ENCODE measurements at places on chromosomes 3 and 15.

DNA sequence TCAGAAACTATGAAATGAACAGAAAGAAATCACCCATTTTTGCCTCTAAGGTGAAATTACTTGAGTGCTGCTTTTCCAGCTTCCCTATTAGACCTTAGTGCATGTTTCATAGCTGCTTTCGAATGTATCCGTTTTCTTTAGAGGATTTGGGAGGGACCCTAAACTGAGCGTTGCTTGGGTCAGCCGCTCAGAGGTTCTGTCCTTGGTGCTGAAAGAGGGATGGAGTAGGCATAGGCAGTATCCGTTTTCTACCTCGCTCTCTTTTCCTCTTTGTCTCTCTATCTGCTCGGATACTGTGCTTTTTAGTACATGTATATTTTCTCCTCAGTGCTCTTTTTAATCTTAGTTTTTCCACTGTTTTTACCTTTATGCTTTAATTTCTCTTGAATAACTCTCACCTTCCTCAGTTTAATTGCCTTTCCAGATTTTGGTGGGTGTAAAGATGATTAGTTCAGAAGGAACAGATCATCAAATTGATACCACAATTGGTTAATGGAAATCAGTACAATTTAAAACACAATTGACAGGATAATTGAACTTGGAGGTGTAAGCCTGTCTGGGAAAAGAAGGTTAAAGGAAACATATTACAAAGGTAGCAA, at the start of gene DRD3:
Gene DRD3 (minus strand): TSS at position 283 of the 599 bp plus-strand sequence. CDS start 7,060 bp downstream, outside the sequence.
- no peak for DNase-seq

GRCh38 chr3:155870945-155871745, 695 bp downstream of the GMPS start:
- no peak for DNase-seq

DNA sequence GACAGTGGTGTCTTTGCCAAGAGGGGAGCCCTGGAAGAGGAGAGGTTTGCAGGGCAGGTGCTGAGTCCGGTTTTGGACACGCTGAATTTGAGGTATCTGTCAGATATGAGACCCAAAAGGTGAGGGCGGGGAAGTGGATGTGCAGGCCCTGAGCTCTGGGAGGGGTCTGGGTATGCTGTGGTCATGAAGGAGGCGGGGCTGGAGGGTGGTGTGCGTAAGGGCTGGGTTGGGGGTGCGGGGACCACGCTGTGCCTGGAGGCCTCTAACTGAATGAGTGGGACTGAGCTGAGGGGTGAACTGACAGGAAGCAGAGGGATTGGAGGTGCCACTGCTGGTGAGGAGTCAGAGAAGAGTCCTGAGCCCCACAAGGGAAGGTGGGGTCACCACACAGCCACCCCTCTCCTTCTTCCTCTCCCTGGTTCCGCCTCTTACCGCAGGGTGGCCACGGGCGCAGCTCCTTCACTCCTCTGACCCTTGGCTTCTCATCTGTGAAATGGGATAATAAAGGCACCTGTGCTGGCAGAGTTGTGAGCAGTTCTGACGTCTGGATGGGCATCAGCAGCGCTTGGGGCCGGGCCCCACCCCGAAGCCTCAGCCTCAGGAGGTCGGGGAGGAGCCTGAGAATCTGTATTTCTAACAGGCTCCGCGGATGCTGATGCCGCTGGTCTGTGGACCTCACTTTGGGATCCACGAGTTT, 28.8 kb downstream of the PSTPIP1 start:
- DNase-seq, result no peak

DNA sequence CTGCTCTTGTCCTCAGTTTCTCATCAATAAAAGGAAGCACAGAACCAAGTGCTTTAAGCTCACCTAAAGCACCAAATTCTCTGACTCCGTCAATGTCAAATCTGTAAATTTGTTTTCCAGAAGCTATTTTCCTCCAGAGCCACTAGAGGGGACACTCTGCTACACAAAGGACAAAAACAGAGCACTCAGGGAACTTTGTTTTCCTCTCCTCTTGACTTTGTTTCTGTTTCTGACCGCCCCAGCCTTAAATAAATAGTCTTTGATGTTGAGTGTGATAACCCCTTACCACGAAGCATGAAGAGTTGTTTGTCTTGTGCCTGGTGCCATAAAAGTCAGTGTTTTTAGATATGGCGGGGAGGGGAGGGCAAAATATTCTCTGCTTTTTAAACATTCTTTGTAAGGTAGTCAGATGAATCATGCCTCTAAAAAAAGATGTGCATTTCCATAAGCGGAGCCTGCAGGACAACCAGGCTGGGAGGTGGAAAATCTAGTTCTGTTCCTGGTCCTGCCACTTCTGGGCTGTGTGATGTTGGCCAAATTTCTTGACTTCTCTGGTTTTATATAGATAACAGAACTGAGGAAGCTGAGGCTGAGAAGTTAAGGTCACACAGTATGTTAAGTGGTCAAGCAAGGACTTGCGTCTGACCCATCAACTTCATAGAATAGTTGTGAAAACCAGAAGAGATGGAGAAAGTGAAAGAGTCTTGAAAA, 7.3 kb upstream of the ZBTB38 start:
- peak; percentile 47 for DNase-seq

GRCh38 chr3:42719002-42719401, 16.4 kb upstream of the HHATL start:
- DNase-seq, result no peak

DNA sequence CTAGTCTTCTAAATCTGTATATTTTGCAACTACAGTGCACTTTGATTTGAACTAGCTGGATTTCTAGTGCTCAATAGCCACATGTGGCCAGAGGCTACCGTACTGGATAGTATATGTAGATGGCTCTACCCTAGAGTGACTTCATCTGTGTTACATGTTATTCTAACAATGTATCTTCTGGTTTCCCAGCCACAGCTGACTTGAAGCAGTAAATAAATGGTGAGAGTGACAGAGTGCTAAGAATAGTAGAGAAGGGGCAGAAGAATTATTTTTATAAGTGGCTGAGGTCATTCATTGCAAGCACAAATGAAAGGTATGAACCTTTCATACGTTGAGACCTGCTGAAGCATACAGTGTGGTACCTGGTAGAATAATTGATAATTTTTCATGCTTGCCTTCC, 30.9 kb downstream of the KAT2B start:
- DNase-seq, result no peak

GRCh38 chr3:3772920-3773319, 26.3 kb upstream of the LRRN1 start:
- no peak for DNase-seq

GRCh38 chr15:38050529-38051448, 116.3 kb downstream of the TMCO5A start:
- DNase-seq, result no peak

- DNase-seq, result no peak
Measured at GRCh38 chr3:133905376-133905775, 9.7 kb upstream of the RAB6B start.

DNA sequence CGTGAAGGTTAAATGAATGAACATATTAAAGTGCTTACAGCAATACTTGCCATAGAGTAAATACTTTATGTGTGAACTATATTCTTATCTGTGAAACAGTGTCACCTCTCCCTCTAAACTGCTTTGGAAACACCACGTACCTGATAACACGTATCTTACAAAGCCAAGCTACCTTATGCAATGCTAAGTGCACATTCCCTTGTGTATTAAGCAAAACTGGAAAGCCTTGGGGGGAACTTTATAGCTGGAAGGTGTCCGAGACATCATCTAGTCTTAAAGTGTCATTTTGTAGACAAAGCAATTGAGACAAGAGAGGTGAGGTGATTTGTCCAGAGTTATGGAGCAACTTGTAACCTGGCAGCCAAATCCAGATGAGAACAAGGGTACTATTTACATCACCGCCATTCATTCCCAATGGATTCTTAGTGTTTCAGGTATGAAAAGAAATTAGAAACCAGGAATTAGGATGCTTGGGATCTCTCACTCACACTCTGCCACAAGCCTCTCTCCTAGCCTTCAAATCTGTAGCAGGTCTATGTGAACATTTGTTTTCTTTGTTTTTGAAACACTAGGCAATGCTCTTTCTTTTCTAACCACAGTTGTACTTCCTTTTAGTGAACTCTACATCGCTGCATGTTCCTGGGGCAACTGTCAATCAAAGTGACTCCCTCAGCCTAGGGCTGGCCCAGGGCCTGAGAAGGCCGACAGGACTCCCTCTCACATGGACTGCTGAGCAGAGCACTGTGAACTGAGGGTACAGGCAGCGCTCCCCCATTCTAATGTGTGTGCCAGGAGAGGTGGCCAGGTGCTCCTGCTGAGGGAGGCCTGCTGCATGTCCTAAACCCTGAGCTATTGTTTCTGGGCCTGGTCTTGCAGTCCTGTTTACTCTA, 13.9 kb upstream of the MGLL start:
- DNase-seq, result no peak

DNA sequence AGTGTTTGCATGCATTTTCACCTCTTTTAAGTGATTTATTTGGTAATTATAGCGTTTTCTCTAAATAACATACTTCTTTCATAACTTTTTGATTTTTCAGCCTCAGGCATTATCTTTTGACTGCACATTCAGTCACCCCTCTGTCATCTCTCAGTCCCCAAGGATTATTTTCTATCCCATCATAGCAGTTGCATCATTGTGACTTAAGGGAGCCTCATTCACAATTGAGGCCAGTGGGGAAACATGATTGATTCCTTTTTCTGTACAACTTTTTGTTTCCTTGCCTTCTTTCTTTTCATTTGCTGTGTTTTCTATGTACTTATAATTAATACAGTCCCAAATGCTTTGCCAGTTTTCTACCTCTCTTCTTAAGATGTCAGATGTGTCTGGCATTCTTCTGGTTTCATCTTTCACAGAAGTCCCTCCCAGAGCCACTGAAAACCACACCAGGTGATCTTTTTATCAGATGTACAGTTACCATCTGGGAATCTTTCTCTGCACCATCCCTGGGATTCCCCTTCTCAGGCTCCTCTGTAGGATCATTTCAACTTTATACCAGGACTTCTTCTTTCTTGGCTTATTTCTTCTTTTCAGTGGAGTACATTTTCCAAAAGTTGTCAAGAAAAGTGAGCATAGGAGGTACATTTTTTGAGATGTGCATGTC, 151.4 kb downstream of the RAP2B start:
- DNase-seq, result no peak

DNA sequence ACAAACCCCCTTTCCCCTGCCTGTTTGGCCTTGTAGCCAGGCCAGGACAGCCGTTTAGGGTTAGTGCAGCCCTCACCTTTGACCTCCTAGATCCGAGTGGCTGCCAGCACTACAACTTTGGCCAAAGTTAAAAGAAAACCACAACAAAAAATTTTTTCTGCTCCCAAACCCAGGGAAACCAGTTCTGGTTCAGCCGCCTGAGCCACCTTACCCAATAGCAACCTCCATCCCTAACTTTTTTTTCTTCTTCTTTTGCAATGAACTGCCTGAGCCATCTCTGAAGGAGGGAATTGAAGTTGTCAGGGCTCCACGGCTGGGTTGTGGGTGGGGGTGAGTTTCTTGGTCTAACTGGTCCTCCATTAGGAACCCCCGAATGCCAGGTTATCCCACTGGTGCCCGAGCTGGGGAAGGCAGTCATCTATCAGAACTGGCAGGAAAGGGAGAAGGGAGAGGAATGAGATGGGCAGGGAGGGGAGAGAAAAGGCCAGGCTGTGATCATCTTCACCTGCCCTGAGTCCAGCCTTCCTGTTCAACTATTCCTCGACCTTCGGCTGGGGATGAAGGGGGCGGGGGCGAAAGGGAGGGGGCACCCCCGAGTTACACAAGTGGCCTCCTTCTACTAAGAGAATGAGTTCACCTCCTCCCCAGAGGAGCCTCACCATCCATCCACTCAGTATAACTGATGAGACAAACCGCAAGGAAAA, 6.2 kb upstream of the NR2F2 start:
- no peak for DNase-seq

GRCh38 chr3:123349566-123350435, 99.1 kb downstream of the ADCY5 start:
- DNase-seq, result no peak

DNA sequence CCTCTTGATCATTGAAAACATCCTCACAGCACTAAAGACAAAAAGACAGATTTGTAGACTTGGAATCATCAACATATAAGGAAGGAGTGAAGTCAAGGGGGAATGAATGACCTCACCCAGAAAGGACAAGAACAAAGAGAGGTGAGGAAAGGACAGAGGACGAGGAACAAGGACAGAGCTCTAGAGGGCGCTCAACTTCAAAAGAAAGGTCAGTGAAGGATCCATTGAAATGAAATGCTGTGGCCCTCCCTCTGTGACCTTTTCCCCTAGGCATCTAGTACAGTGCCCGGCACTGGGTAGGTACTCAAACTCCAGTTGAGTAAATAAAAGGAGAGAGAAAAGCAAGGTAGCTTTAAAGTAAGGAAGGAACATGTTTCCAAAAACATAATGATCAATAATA, 2.6 kb downstream of the ATP8B4 start:
- no peak for DNase-seq

DNA sequence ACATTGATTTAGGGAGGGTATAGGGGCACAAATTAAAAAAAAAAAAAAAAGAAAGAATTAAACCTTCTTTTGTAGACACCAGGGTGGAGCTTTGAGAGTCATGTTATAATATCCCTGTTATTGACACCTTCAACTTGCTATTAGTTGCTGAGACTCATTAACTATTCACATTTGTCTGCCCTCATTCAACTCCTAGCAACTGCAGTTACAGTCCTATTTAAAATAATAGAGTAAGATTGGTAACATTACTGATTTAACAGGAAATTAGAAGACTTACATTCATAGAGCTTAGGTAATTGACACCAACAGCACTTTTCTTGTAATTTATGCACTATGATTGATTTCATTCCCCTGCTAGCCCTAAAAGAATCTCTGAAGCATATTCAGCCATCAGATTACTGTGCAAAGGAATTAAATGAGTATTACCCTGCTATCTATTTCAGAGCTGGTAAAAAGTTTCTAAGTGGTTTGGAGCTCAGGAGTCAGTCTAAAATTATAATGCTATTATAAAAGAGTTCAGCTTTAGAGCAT, 148.8 kb upstream of the TBL1XR1 start:
- DNase-seq, result no peak

DNA sequence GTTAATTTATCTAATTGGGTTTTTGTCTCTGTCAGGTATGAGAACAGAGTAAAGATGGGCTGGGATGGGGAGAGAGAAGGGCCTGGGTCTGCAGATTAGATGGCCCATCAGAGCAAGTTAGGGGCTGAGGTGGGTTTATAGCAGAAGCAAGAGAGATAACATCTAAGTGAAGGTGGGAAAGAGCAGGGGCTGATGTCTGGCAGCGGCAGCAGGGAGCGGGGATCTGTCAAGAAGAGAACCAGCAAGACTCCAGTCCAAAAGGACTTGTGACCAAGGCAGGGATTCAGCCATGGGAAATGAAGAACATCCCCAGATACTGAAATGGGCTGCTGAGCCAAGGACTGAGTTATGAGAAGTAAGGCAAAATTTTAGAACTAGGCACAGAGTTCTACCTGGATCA, 320.6 kb upstream of the TBL1XR1 start:
- DNase-seq, result no peak

GRCh38 chr15:58564981-58565380, 133.2 kb downstream of the LIPC start:
- no peak for DNase-seq

GRCh38 chr3:190081389-190081788, 39.3 kb downstream of the P3H2 start:
- DNase-seq, result no peak

Data from NCI-H748 treated with DMSO at 0.1 percent for 48 hours (cell line).